ENCODE measurements at places on chromosomes 1 and 21.
A peak's percentile ranks its signal among the peaks of the same experiment; 100 is the strongest.

DNA sequence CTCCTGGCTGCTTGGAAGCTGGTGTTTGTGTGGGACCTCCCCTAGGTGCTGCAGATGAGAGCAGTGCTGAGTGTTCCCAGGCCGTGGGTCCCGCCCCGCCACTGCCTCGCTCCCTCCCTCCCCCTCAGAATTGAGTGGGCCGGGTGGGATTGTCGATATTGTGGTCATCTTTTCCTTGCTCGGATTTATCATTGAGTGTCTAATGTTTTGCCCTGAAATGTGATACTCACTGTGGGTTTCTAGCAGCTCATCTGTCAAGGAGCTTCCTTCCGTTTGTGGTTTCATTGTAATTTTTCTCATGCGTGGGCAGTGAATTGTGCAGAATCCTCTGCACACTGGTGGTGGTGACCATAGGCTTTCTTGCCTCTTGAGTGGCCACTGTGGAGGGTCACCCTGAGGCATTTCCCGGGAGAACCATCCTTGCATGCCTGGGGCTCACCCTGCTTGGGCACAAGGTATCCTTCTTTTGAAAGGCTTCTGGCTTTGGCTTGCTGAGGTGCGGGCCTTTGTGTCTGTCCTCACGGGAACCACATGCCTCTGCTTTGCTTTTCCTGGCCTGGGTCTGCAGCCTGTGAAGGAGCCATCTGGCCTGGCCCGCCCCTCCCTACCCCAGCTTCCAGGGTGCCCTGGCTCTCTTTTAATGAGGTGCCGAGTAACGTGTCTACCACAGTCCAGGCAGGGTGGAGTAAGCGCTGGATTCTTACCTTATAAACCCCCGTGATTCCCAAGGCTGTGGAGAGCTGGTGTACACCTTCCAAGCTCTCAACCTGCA, 25.6 kb downstream of the SLX9 start:
- no peak for DNase-seq

GRCh38 chr1:203888807-203889251, 27.4 kb downstream of the SNRPE start:
- DNase-seq, result no peak

DNA sequence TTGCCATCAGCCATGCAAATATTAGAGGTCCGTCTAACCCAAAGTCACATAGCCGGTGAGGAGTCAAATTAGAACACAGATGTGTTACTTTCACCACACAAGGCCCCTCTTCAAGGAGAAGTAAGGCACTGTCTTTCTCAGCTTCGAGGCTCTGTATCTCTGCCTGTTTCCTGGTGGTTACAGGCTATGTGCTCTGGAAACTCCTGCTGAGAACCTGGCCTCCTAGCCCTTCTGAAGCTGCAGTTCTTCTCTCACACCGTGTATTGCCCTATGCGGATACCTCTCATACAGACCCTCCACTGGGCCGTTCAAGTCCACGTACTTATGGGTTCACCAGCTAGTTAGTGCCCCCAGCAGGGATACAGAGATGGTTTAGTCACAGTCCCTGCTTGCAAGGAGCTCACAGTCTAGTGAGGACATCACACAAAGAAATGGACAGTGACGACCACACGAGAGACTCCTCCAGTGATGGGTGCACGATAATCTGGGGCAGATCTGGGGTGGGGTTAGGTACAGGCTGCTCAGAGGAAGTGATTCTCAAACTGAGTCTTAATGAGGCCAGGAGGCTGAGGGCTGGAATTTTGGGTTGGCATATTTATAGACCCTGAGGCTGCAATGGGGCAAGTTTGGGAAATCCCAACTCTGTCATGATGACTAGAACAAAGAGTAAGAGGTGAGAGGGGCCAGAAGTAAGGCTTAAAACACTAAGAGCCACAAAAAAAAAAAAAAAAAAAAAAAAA, 22.8 kb upstream of the ELOA start:
- DNase-seq, result no peak

GRCh38 chr21:16550917-16551741, 821.3 kb downstream of the USP25 start:
- DNase-seq, result no peak

- DNase-seq, result no peak
Measured at GRCh38 chr1:15386164-15386749, 23.4 kb upstream of the EFHD2 start.

- no peak for DNase-seq
Measured at GRCh38 chr1:198845271-198845670, 206.4 kb downstream of the PTPRC start.

DNA sequence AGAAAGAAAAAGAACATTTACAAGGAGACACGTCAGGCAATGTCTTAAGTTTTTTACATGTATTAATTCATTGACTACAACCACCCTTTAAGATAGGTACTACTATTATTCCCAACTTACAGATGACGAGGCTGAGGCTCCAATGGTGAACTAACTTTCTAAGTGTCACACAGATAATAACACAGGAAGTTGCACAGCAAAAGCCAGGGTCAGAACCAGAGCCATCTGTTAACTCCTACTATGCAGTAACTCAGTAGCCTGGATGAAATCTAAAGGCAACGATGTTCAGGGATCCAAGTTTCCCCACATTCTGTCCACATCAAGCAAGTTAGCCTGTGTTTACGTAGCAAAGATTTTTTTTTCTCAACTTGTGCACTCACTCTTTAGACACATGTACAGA, 371.7 kb downstream of the PTPRC start:
- no peak for DNase-seq

GRCh38 chr1:118958937-118959631, 29.1 kb downstream of the TBX15 start:
- DNase-seq, result no peak

DNA sequence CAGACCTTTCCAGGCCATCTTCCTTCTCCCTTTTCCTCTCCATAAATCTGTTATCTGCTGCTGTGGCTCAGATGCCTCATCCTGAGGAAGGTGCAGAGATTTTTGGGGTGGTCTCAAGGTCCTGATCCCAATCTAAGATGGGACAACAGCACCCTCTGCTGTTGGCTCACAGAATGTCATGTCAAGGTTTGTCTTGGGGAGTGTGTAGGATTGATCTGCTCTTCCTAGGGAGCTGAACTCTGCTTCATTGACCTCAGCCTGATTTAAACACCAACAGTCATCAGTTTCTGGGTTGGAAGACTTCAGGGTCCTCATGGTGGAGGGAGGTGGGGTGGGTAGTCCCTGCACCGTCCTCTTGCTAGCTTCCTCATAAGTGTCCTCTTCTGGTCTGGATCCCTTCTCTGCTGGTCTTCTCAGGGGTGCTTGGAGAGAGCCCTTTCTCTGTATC, 62.8 kb upstream of the LAX1 start:
- peak; percentile 40 for DNase-seq

- DNase-seq, result no peak
Measured at GRCh38 chr1:154154053-154154452, 820 bp downstream of the NUP210L start.

DNA sequence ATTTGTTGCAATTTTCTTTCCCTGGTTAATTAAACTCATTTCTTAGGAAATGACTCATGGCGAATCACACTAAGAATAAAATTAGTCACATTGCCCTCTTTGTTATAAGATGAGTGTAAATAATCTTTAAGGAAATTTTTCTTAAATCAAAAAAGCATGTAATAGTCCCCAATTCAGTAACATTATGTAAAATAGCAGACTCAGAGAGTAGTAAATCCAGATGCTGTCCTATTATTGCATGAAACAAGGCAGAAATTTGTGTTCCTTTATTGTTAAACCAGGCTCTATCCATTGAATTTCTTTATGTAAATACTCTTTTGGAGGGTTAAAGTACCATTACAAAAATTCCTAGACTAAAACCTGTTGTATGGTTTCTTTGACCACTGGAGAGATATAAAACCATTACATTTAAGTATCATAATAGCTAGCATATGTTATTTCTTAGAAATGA, 154.5 kb upstream of the C1orf87 start:
- no peak for DNase-seq

DNA sequence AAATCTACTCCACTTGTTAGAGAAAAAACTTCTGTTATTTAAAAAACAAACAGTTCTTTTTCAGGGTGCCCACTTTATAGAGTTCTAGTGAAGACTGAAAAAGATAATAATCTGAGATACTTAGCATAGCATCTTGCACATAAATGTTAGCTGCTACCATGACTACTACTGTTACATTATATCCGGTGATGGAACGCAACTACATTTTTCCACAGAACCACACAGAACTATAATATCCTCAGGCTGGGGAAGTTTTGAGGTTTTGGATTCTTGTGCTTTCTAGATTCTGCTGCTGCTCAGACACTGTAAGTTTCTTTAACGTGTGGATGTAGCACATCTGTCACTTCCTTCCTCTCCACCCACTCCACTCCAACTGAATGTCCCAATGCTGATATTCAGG, 110.3 kb downstream of the PTPN14 start:
- no peak for DNase-seq

DNA sequence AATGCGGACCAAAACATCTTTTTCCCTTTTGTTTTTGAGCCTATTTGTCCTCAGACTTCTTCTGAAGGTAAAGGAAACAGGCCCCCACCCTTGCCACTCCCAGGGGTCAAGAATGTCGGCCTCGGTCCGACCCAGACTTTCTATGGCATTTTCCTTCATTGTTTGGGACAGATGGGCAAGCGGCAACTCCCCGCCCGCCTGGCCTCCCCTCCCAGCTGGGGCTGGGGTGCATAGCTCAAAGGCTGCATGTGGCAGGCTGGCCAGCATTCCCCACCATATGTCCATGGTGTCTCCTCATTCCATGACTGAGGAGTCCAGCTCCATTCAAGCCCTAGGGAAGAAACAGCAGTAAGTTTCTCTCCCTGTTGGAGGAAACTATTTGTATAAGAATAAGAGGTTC, 29.4 kb upstream of the TSPEAR start:
- DNase-seq, result no peak

DNA sequence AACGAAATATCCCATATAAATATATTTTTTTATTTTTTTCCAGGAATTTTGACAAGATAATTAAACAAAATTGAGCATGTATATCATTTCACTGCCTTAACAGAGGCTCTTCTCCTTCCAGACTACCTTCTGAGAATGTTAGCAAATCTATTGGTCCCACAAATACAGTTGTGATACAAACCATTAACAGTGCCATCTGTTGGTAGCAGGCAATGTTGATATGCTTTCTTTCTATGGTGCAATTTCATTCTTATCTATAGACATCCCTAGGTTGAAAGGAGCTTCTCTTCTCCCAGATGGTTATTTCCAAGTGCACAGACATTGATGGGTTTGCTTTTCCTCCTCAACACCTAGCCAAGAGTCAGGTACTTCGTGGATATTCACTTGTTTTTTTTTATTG, 303.6 kb downstream of the USH2A start:
- DNase-seq, result no peak

GRCh38 chr1:10793129-10793651, 3.3 kb downstream of the CASZ1 start:
- DNase-seq, result no peak

DNA sequence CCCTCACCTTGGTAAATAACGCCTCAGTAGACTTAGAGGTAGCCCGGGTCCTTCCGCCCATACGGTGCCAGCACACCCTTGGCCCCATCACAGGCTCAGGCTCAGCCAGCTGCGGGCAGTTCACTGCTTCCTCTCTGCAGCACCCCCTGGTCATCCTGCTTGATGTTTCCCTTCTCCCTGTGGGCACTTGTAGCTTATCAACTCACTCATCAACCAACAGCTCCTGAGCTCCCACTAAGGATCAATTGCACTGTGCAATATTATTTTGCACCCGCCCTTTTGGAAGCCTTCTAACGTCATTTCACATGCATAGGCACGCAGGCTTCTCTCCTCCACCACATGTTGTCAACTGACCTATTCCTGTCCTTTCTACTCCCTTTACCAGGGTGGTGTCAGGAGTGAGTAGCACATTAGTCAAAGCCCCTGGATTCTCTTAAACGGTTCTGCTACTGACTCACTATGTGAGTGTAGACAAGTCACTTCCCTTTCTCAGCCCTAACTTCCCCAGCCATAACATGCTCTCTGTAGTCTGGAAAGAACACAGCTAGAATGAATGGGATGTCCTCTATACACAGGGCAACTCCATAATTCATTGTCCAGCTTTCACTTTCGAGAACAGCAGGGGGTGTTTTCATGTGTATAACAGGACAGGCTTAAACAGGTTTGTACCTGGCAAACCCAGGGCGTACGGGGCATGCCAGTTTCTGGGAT, 47.1 kb upstream of the IRF2BP2 start:
- peak; percentile 9 for DNase-seq

GRCh38 chr1:65412984-65413375, 7.5 kb upstream of the LEPR start:
- DNase-seq, result no peak

DNA sequence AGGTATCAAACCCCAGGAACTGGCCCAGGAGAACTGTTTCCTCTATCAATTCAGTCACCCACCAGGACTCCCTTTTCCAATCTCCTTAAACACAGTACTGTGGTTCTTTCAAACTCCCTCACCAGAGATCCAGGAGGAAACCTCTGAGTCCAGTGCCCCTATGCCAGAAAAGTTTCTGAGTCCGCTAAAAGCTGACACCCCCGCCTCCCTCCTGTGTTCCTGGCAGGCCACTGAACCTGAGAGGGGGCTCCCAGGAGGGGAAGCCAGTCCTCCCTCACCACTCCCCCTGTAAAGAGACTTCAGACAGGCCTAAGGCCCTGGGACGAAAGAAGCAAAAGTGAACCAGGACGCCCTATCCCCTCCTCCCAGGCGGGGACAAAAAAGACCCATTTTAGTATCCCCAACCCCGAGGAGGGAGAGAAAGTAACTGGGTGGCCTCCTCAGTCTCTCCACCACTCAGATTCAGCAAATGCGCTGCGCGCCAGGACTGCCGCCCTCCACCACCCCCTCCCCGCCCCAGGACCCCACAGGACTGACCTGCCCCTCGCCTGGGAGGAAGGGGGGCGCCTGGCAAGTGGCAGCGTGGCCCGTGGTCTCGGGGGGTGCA, 624 bp downstream of the SLC41A1 start:
- DNase-seq, result no peak

- no peak for DNase-seq
Measured at GRCh38 chr1:153805886-153806719, 30.9 kb downstream of the SLC27A3 start.

DNA sequence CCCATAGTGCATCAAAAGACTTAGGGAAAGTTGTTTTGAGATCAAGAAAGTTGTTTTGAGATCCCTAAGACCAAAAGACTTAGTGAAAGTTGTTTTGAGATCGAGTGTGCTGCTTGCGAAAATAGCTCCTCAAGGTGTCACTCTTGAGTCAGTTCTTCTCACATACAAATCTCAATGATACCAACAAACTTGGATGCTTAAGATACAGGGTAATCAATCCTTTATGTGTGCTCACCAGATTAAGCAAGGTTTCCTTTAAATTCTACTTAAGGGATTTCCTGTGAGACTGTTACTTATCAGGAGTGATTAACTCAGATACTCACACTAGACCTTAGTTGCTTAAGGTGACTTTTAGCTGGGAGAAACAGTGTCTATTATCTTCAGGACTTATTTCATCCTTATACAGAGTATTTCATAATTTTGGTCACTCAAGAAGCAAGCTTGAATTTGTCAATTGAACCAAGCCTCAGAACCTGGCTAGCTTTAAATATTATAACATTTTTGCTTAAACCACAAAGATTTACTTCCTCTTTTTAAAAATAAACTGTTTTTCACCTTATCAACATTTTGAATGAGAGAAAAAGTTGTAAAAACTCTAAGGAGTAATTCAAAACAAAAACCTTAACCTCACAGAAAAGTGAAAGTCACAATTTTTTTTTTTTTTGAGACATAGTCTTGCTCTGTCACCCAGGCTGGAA, 8.0 kb upstream of the RLF start:
- DNase-seq, result no peak
